ENCODE measurements at places on chromosomes 2 and 18.

DNA sequence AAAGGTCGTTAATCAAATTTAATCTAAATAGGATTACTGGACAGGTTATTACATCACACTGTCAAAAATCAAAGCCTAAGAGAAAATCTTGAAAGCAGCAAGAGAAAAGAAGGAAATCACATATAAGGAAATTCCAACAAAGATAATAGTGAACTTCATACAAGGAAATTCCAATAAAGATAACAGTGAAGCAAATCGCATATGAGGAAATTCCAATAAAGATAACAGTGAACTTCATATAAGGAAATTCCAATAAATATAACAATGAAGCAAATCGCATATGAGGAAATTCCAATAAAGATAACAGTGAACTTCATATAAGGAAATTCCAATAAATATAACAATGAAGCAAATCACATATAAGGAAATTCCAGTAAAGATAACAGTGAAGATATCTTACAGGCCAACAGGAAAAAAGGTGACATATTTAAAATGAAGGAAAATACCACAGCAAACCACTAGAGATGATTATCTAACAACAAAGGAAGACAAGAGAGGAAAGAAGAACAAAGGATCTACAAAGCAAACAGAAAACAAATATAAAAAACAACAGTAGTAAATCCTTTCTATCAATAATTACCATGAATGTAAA lies 787.7 kb downstream of the CCDC85A start:
- no peak for DNase-seq

DNA sequence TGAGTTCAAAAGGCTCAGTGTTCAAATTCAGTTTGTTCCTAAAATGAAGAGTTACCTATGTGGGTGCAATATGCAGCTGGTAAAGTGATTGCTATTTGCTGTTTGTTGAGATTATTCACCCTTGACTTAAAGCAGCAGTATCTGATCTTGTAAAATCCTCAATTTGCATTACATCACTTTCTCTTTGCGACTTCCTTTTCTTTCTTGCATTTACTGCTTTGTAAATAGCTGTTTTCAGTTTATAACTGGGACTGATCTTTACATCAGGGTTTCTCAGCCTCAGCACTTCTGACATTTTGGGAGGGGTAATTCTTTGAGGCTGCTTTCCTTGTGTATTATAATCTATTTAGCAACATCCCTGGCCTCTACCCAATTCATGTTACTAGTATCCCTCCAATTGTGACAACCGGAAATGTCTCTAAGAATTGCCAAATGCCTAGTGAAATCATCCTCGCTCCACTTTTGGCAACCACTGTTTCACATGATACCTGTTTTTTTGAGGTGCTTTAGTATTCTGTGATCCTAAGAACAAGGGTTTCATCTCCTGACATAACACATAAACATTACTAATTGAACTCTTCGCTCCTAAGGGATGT lies 12.1 kb upstream of the ERCC3 start:
- DNase-seq = no peak

GRCh38 chr2:62642429-62643099 lies 62.9 kb upstream of the EHBP1 start:
- no peak for DNase-seq

- DNase-seq = no peak
Observed at GRCh38 chr18:6207116-6207515, 207.6 kb downstream of the L3MBTL4 start.

DNA sequence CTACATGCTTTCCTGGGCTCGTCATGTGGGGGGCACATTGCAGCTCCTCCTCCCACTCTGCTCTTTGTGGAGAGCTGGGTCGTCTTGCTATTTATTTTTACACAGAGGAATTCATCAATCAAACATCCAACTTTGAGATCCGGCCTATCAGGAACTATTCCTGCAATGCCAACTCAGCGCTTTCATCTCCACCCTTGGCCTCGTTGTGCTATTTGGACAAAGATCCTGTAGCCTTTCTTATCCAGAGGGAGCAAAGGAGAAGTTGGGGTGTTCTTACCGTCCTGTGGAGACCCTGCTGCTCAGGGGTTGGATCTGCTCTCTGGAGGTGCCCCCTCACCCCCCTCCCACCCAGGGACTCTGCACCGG lies 92.1 kb downstream of the ASB1 start:
- no peak for DNase-seq

GRCh38 chr2:152648336-152648735 lies 68.9 kb downstream of the PRPF40A start:
- no peak for DNase-seq
